ENCODE measurements at places on chromosomes 5 and 9.

DNA sequence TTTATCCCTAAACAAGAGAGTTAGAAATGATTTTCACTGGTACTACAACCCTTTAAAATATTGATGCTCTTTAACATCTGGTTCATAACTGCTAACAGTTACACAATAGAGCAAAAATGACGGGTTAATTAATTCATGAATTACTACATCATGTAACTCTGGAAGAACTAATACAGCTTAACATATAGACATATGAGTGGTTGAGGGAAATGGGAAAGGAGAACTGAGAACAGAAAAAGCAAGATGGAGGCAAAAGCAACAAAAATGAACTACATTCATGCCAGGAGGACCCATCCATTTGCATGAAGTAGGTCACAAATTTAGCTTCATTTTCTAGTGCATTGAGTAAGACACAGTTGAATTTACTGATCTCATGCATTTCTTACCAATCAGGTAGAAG lies 61.8 kb downstream of the C9 start:
- DNase-seq, result no peak

GRCh38 chr5:82387001-82387818 lies 109.1 kb upstream of the RPS23 start:
- DNase-seq, result peak; percentile 71

GRCh38 chr5:31638345-31638744 lies 586 bp upstream of the PDZD2 start:
- DNase-seq, result no peak

DNA sequence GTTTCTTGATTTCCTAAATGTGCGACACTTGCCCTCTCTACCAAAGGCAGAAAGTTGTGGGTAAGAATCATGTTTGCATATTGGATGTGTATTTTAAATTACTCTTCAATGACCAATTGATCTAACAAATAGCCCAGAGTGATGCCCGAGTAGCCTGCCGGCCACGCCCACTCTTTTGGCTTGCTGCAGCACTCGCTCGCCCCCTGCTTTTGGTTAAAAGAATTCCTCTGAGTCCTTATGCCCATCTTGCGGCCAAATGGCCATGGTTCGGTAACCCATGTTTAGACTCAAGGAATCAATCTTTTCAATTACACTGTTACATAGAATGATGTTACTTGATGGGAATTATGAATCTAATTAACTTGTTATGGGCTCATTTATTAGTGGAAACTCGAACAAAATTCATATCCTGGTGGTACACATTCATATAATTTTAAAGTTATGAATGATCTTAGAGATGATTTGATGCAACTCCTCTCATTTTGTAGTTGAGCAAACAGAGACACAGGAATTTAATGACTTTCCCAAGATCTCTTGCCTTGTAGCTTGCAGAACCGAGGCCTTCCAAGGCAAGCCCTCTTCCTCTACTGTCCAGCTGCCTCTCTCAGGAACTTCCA lies 36.5 kb downstream of the PPIC start:
- DNase-seq, result peak; percentile 40

- DNase-seq, result peak; percentile 10
Measured at GRCh38 chr9:83405759-83406158, 132.4 kb downstream of the FRMD3 start.

DNA sequence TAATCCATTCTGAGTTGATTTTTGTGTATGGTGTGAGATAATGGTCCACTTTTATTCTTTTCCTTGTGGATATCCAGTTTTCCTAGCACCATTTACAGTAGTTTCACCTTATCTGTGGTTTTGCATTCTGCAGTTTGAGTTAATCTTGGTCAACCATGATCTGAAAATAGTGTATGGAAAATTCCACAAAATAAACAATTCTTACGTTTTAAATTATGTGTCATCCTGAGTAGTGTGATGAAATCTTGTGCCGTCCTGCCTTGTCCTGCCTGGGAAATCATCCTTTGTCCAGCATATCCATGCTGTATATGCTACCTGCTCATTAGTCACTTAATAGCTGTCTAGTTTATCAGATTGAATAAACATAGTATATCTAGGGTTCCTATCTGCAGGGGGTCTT lies 42.1 kb downstream of the CDC42SE2 start:
- DNase-seq, result peak; percentile 20
